ENCODE measurements at places on chromosomes 13 and 19.

DNA sequence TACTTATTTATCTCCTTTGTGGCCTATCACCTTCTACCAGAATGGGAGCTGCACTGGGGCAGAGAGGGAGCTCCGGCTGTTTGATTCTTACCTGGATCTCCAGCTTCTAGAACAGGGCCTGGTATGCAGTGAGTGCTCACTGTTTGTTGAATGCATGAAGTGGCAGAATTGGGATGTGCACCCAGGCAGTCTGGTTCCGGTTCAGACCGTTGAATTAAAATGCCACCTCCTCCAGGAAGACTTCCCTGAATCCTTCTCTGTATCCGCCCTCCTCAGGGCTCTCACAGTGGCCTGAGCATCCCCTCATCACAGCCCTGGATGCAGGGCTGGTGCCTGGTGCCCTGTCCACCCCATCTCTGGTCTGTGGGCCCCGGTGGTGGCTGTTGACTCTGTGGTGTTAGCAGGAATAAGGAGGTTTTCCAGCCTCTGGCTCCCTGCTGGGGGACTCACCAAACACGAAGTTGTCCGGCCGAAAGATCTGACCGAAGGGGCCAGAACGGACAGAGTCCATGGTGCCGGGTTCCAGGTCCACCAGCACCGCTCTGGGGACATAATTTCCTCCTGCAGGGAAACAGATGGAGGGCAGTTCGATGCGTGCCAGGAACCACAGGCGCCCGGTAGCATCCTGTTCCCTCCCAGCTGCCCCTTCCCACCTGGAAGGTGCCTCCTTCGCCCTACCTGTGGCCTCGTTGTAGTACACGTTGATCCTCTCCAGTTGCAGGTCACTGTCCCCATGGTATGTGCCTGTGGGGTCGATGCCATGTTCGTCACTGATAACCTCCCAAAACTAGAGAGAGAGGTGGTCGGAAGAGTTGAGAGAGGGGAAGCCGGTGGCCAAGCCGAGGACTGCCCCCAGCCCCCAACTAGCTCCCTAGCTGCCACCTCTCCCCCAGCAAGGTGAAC is 1.0 kb downstream of the TUBB4A start:
- no peak for DNase-seq

- DNase-seq = no peak
These were observed 20.6 kb downstream of the LRRC4B start for GRCh38 chr19:50547385-50548190.

- no peak for DNase-seq
These were observed 399 bp upstream of the ZNF136 start for GRCh38 chr19:12162513-12162881.

GRCh38 chr13:31242916-31243315 is 43.1 kb downstream of the B3GLCT start:
- no peak for DNase-seq

- DNase-seq = no peak
These were observed 47.4 kb downstream of the EFNB2 start for GRCh38 chr13:106488076-106488475.

DNA sequence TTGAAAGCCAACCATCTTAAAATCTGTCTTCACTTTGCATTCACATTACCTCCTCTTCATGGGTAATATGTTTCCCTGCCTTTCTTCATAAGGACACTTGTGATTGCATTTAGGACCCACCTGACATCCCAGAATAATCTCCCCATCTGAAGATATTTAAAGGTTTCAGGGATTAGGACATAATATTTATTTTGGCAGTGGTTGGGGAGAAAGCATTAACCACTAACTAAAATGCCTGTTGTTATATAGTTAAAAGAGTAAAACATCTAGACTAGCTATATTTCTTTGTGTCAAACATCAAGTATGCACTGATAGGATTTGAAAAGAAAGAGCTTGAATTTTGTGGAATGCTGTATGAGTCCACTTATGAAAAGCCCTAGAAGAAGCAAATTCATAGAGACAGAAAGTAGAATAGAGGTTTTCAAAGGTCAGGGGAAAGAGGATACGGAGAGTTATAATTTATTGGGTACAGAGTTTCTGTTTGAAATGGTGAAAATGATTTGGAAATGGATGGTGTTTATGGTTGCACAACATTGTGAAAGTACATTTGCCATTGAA is 457.7 kb upstream of the SPRY2 start:
- no peak for DNase-seq

DNA sequence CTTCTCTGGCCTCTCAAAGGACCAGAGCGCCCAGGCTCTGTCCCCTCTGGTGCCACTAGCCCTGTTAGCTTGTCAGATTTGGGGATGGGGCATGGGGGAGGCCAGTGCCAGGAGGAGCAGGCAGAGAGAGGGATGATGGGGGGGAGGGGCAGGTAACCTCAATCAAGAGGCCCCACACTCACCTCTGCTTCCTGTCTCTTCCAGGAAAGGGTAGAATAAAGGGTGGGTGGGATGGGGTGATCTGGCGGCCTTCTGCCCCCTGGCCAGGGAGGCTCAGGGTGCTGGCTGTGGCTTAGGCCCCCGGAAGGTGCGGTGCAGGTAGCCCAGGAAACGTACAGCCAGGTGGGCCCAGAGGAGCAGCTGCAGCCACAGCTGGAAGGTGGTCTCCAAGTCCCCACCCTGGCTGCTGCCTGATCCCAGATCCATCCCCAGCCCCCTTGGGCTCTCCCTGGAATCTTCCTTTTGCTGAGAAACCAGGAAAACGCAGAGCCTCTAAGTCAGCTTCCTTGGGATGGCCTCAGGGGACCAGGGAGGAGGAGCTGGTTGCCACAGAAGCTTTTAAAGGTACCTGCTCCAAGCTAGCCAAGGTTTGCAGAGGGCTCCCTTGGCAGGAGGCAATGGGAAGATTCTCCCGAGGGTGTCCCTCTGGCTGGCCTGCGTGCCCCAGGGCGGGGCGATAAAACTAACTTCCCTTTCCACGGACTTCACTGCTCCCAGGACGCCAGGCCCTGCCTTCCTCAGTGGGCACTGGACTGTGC is 5.3 kb downstream of the PRKACA start:
- no peak for DNase-seq

DNA sequence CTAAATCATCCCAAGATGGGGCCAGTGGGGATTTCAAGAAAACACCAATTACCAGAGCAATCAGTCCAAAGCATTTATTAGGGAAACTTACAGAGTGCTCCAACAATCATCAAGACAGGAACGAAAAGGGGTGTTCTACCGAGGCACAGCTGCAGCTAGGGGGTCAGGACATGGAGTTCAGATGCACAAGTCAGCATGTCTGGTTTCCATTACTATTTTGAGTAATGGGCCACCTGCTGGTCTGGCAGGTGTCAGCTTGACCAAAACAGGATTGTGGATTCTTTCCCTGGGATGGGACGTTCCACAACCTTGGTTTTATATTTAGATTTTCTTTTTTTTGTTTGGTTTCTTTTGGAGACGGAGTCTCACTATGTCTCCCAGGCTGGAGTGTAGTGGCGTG is 3.9 kb upstream of the UBL5 start:
- no peak for DNase-seq

DNA sequence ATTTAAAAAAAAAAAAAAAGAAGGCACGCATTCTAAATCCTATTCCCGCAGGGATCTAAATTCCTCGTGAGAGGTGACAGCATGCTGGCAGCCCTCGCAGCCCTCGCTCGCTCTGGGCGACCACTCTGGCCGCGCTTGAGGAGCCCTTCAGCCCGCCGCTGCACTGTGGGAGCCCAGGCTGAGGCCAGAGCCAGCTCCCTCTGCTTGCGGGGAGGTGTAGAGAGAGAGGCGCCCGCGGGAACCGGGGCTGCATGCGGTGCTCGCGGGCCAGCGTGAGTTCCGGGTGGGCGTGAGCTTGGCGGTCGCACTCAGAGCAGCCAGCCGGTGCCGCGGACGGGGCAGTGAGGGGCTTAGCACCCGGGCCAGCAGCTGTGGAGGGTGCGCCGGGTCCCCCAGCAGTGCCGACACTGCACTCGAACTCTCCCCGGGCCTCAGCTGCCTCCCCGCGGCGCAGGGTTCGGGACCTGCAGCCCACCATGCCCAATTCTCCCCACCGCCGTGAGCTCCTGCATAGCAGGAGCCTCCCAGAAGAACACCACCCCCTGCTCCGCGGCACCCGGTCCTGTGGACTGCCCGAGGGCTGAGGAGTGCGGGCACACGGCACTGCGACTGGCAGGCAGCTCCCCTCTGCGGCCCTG is 553.9 kb downstream of the LMO7 start:
- no peak for DNase-seq

DNA sequence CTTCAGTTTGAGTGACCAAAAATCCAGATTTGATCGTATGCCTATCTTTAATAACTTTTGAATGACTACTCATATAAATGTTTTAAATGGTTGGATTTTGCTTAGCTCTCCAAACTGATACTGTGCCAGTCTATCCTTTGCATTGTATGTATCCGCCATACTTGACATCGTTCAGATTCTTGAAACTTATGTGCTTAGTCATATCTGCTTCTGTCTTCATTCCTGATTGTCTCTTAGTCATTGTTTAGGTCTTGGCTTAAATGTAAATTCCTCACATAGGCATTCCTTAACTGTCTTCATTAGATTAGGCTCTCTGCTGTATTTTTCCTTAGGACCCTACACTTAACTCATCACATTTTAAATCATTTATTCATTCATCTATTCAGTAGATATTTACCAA is 126.0 kb downstream of the PCCA start:
- DNase-seq = no peak

GRCh38 chr13:36950920-36951319 is 30.9 kb upstream of the SMAD9 start:
- DNase-seq = no peak

- no peak for DNase-seq
These were observed 86.9 kb upstream of the DOCK9 start for GRCh38 chr13:99064624-99065234.

DNA sequence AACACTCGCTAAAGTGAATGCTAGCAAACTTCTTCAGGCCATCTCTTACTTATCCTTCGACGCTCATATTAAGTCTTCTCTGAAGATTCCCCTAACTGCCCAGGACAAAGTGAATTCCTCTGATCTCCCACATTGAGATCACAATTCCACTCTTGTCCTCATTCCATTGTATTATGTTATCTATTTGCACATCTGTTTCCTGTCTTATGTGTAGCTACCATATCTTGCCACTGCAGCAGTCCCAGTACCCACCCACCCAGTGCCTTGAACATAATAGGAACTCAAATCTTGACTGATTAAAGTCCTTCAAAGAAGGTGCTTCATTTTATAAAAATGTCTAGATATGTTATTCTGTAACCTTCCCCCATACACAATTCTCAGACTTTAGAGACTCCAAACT is 702.3 kb downstream of the DIAPH3 start:
- no peak for DNase-seq

DNA sequence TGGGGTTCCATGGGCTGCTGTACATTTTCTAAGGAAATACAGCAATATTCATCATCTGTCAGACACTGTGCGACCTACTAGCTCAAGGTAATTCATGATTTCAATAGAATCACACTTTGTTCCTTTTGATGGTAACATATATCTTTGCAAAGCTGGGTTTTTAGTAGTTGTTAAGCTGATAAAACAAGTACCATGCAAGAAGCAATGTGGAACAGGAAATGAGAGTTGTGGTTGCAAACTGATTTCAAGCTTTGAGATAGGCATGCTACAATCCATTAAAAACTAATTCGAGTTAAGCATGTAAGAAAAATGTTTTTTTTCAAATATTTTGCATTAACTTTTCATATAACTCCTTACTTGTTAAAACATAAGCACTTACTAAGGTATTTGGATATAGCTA is 6.8 kb upstream of the MBNL2 start:
- DNase-seq = no peak

- DNase-seq = no peak
These were observed 480.7 kb downstream of the MYO16 start for GRCh38 chr13:109110159-109110558.

Measured in SK-MEL-5 (cell line).